Retinal pigment epithelial cell (primary cell): ENCODE measurements at places on chromosomes 6 and 20.

GRCh38 chr20:35643045-35643444 lies 21.7 kb downstream of the CPNE1 start:
- no peak for DNase-seq

GRCh38 chr20:31704225-31705119 lies 18.2 kb downstream of the BCL2L1 start:
- peak; percentile 67 for DNase-seq

- no peak for DNase-seq
Measured at GRCh38 chr6:15484140-15484539, 178.7 kb downstream of the DTNBP1 start.

- DNase-seq = no peak
Measured at GRCh38 chr20:38520261-38520660, 47.6 kb downstream of the RALGAPB start.

DNA sequence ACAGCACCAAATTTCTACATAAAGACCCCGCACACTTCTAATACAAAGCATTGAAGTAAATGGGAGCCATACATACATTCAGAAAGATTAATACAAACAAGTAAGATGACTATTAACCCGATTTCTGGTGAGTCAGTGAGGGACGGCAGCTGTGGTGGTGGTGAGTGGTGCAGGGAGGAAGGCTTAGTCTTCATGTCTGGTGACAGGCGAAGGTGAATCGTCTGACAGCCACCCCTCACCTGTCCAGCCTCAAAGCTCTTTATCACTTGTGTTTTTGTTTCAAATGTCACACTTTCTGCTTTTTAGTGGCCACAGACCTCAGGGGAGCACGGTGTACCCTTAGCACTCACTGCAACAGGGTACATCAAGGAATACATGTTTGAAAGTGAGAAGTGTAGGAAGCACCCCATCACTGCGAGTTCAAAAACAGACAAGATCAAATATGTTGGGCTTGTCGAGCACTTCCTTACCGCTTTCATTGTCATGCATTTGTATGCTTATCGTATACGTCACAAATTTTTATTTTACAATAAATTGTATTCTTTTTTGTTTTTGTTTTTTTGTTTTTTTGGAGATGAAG lies 63.5 kb downstream of the IRF4 start:
- DNase-seq = no peak

DNA sequence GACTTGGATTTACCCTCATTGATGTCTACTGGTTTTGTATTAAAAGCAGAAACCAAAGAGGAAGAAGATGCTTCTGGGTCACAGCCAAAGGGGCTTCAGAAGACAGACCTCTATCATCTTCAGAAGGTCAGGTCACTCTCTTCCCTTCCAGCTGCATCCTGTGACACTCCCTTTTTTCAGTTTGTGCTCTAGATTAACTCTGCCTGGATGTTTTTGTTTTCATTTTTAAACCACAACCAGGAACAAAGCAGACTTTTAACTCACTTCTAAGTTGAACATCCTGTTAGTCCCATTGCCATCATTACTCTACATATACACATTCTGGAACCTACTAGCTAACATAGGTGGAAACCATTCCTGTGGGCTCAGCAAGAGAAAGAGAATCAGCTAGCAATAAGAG lies 45.2 kb downstream of the AKIRIN2 start:
- DNase-seq = no peak

DNA sequence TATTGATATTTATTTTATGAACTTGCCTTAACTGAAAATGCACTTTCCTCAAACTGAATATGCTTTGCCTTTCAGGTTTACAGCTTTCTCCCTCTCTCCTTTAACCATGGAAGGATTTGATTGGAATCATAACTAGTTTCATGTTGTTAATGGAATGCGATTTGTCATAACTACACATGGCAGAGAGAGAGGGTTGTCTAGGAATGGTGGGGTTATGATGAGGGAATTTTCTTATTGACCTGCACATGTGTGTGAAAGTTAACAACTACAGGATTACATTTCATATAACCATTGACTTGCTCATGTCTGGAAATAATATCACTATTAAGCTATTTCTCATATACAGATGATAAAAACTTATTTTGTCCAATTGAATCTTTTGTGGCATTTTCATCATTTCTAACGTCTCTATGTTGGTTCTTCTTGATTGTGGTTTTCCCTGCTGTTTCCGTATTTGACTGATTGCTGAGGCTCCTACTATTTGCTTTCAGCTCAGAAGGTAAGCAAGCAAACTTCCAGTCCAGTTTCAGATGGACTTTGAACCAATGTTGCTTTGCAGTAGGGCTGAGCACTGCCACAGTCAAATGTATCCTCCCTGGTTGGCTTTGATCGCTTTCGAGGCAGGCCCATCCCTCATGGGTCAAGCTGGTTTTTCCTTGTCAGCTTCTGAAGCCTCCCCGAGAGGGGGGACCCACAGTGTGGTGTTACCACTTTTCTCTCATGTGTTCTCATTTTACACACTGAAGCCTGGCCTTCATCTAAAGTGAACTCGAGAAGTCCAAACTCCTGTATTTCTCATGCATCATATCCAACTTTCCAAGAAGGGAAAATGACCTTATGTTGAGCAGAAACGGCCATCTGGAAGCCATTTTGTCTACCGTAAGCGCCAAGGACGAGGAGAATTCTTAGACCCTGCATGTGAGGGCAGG lies 7.6 kb upstream of the CCN2 start:
- no peak for DNase-seq
